ENCODE measurements at places on chromosomes 16 and 17.

- DNase-seq, result no peak
These were observed 76.0 kb downstream of the METRNL start for GRCh38 chr17:83155128-83156121.

DNA sequence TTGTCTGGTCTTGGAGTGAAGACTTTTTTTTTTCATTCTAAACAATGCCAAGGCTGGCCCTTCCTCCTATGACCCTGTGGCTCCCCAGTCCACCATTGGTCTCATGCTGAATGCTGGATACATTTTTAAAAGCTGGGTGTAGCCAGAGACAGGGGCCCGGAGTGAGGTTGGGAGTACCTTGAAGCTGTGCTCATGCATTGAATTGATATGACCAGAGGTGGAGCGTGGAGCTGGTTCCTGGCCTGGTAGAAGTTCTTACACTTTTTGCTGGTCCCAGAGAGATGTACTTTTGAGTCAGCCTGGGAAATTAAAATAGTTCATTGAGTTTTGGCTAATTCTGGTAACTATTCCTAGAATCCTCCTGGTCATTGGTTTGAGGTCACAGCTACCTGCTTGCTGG is 83.6 kb downstream of the CMIP start:
- DNase-seq, result no peak

DNA sequence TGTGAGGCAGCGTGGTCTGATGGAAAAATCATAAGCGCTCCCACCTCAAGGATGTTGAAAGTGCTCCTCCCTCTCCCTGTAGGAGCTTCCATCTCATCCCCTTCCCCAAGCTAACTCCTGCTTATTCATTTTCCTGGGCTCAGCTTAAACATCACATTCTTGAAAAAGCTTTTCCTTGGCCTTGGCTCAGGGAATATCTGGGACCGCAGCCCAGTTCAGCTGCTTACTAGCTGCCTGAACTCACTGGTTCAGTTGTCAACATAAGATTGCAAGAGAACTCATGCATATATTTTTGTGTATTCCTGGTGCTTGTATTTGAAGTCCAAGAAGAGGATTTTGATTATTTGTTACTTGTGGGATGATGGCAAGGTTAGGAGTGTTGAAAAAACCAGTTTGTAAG is 91.5 kb downstream of the UTP18 start:
- peak; percentile 93 for DNase-seq

- DNase-seq, result peak; percentile 52
These were observed 230.9 kb downstream of the MRTFB start for GRCh38 chr16:14302031-14302398.

GRCh38 chr17:63142836-63143235 is 176.8 kb downstream of the TANC2 start:
- no peak for DNase-seq

DNA sequence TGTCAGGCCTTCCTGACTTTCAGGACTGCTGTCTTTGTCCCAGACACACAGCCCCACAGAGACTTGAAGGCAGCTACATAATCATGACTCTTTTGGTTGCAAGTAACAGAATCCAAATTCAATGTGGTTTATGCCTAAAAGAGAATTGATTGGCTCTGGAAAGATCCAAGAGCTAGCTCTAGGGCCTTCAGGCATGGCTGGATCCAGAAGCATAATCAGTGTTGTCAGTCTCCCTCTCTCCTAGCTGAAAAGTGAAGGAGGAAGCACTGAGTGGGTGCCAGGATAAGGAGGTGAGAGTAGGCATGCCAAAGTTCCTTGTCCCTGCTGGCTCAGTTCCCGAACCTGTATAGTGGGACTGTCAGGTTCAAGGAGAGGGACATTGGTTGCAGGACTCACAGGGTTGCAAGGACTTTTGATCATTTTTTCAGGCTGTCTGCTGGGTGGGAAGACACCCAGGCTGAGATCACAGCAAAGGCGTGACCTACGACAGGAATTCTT is 25.5 kb downstream of the SNX20 start:
- no peak for DNase-seq

DNA sequence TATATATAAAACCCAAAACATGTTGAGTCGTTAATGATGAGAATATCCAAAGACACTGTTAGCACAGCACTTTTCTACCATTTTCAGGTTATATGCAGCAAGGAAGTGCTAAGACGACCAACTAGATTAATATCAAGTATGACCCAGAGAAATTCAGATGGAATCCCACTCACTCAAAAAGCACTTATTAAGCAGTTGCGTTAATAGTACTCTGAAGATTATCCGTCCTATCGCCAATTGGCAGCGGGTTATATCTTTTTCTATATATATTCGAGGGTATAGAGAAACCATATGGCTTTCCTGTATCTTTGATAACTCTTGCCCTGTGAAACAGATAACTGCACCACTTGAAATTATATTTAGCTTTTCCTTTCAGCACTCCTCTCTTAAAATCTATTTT is 1.1 kb downstream of the CRLF3 start:
- no peak for DNase-seq

- DNase-seq, result no peak
These were observed 17.0 kb downstream of the GID4 start for GRCh38 chr17:18056214-18056613.

- DNase-seq, result no peak
These were observed 19.5 kb downstream of the GP2 start for GRCh38 chr16:20307791-20308190.

GRCh38 chr17:38453951-38454421 is 25.7 kb downstream of the ARHGAP23 start:
- no peak for DNase-seq

- DNase-seq, result no peak
These were observed 177.7 kb downstream of the TMEM132E start for GRCh38 chr17:34757106-34757505.

DNA sequence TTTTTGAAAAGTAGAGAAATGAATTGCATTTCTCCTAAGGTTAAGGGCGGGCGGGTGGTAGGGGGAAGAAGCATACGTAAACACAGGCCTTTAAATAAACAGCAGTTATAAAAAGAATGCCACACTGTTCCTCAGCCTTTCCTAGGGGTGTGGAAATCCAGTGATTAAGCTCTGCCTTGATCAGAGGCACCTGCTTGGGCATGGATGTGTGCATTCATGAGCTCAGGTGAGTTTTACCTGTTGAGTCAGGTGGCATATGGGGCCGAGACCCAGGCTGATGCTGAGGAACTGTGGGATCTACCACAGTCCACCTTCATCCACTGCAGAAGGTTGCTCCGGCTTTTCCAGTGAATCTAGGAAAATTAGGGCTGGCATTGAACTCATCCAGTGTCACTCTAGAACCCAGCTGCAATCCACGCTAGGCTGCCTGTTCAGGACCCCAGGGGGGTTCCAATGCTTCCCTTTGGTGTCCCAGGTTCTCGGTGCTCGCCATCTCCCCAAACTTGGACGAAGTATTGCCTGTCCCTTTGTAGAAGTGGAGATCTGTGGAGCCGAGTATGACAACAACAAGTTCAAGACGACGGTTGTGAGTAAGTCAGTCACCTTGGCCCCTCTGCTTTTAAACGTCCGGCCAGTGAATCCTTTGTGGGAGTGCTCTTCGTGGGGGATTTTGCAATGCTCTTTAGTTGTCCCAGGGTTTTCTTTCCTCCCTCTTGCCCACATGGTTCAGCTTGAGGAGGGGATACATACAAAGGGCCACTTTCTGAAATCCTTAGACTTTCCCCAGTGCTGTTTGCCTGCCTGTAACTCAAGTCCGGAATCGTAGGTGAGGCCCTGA is 72.7 kb downstream of the SDR42E1 start:
- DNase-seq, result no peak

GRCh38 chr17:47934856-47935255 is 6.5 kb upstream of the PNPO start:
- DNase-seq, result no peak

DNA sequence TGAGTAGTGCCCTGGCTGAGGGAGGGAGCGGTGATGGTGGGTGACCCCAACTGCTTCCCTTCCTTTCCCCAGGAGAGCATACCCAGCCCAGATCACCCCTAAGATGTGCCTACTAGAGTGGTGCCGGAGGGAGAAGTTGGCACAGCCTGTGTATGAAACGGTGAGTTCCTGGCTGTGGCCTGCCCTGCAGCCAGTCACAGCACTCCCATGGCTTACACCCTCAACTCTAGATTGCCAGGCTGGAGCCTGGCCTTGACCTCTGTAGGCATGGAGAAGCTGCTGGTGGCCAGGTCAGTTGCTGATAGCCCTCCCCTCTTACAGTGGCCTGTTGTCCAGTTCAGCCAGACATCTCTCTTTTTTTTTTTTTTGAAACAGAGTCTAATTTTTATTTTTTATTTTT is 8.6 kb upstream of the NFATC3 start:
- DNase-seq, result no peak

DNA sequence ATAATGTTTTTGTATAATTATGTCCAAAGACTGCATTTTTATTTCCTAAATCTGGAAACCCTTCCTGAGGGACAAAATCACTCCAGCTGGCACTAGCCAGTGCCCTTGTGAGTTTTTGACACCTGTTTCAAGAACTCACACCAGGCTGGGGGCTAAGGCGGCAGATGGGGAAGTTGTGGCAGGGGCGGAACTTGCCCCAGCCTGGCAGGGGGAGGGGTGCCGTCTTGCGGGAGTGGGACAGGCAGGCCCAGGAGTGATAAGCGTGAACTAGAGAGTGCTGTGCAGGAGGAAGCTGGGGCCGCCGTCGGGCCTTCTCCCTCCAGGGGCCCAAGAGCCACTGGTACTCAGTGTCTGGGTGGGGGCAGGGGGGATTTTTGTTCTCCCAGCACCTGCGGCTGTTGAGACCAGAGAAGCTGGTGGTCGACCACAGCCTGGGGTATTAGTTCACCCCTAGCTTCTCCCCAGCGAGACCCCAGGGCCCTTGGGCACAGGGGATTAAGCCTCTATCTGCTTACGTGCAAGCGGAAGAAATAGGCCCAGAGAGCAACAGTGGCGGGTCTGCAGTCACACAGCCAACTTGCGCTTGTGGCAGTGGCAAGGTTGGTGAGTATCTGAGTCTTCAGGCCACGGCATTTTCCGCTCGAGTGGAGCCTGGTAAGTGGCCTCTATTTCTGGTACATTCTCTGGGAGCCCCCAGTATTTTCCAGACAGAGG is 40.2 kb upstream of the PLCG2 start:
- DNase-seq, result no peak

GRCh38 chr16:20084624-20085226 is 11.0 kb upstream of the GPR139 start:
- DNase-seq, result no peak

DNA sequence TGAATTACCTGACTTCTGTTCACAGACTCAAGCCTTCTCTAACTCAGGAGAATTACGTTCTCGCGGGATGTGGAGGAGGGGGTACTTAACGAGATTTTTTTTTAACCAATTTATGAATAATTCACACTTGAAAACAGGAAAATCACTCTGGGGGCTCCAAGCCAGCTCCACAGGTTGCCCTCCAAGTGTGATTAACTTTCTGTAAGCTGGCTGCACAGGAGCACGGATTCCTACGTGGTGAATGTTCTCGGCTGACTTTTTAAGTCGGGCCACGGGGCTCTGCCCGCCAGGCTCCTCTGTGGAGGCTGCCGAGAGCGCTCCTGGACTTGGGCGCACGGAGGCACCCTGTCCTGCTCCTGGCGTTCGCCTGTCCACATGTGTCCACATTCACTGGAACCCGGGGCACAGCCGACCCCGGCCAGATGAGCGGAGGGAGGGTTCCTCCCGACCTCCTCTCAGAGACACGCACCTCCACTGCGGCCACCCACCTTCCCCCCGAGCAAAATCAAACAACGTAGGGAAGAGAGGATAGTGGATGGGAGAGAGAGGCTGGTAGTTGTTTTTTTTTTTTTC is 147.1 kb upstream of the CHMP6 start:
- no peak for DNase-seq

- peak; percentile 10 for DNase-seq
These were observed 2.8 kb upstream of the IRX3 start for GRCh38 chr16:54289242-54289944.

DNA sequence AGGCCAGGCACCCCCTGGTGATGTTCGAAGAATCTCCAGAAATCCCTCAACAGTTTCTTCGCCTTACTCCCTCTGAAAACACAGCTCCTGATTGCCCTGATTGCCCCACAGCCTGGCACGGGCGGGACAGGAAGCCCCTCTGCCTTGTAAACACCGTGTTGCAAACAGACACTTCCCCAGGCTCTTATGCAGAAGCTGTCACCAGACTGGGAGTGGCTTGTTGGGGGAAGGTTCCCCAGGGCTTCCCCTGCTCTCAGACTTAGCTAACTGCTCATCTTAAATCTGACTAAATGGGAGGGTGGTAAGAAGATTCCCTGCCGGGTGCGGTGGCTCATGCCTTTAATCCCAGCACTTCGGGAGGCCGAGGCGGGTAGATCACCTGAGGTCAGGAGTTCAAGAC is 11.2 kb downstream of the PIK3R5 start:
- peak; percentile 26 for DNase-seq

DNA sequence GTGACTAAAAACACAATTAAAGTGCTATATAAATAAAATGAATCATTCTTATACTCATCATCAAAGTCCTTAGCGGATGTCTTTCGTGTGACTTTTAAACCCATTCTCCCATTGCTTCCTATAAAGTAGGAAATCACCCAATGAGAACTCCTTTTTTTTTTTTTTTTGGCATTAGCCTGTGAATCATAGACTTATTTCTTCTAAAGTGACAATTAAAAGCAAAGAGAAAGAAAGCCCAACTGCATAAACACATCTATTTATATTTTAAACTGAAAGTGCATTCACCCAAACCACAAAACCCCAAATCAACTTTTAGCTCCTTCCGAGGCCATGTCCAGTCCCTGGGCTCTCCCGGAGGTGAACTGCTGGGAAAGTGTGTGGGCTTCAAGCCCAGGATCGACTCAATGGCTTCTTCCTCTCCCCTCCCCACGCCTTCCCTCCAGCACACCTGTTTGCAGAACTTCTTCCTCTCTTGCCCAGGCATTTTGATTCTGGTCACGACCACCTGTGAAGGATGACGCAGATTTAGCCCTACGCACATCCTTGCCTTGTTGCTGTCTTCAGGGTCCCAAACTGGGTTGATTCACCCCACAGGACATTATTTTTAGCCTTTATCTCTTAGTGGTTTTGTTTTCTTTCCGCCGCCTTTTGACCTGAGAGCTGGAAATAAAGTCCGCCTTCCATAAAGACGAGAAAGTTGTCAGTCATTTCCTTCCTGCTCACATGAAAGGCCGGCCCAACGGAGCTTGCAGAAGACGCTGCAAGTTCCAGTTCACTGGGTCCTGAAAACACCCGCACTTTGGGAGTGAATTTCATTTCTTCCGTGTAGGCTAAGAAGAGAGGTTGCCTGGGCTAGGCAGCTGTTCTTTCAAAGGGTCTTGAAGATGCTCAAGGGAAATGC is 166.8 kb downstream of the MAP2K6 start:
- DNase-seq, result no peak
